ENCODE measurements at places on chromosomes 16 and 17. TPM values are rescaled to one million over a fixed set of nuclear protein-coding genes. Genes with fewer than 3 reads are reported as not detected.

Gene SRL
- 38.6 TPM for total RNA-seq

Gene OR4D1
- not detected for total RNA-seq

Gene SRCAP
- 58.9 TPM for total RNA-seq

Gene CETP
- 1.8 TPM for total RNA-seq

Gene SMTNL2
- total RNA-seq: 17.4 TPM

Gene DNAH3
- not detected for total RNA-seq

Gene RNF222
- total RNA-seq: not detected

Gene MXRA7
- 220 TPM for total RNA-seq

Gene CSH1
- not detected for total RNA-seq

Gene OSBPL7
- total RNA-seq: 13.7 TPM

Gene FOXJ1
- 1.6 TPM for total RNA-seq

Gene SYNGR3
- 6.5 TPM for total RNA-seq

Gene P3H4
- 34.0 TPM for total RNA-seq

Gene PRR29
- 0.44 TPM for total RNA-seq

Gene TBC1D3K
- total RNA-seq: not detected

Gene P2RX5
- total RNA-seq: 3.0 TPM

Gene SPNS2
- 22.5 TPM for total RNA-seq

Gene DDX42
- total RNA-seq: 147 TPM

Gene YPEL2
- 76.4 TPM for total RNA-seq

Gene ZG16B
- 4.8 TPM for total RNA-seq

Gene ICAM2
- 21.7 TPM for total RNA-seq

Gene SLC5A11
- not detected for total RNA-seq

Gene CLEC19A
- 29.2 TPM for total RNA-seq

Gene MYH1
- 3.8 TPM for total RNA-seq

Gene C16orf54
- total RNA-seq: 0.44 TPM

Gene SCNN1G
- total RNA-seq: 0.49 TPM

Gene EFNB3
- 10.0 TPM for total RNA-seq

Gene LRRC46
- 0.16 TPM for total RNA-seq

Gene NXPH3
- total RNA-seq: 6.5 TPM

Gene ANKRD40CL
- total RNA-seq: not detected

Gene MEOX1
- total RNA-seq: 7.9 TPM

Gene TPSD1
- total RNA-seq: 0.66 TPM
